HEK293T (cell line): ENCODE measurements at places on chromosomes 5 and 9.

DNA sequence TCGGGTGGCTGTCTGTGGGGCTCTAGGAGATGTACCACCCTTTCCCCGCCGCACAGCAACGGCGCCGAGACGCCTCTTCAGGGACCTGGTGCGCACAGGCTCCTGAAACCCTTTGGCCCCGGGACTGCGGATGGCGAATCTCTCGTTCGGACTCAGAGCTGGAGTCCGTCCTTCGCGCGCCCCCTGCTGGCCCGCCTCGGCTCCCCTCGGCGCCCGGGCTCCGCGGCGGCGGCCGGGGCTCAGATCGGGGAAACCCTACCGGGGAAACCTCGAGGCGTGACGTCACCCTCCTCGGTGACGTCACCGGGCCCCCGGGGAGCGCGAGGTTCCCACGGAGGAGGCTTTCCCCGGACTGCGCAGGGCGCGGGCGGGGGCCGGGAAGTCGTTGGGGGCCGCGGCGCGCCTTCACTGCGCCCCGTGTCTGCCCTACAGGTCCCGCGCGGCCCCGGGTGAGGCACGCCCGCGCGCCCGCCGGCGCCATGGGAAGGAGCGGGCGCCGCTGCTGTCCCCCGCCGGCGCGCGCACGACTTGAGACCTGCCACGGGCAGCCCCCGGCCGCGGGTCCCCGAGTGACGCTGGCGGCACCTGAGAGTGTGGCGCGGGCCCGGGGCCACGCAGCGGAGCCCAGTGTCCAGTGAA is 7.9 kb downstream of the PRR7 start:
- peak; percentile 96 for DNase-seq

- DNase-seq, result no peak
Observed at GRCh38 chr5:67806654-67807438, 408.7 kb upstream of the PIK3R1 start.

- DNase-seq, result no peak
Observed at GRCh38 chr9:31608881-31609280, 775.6 kb upstream of the ACO1 start.

DNA sequence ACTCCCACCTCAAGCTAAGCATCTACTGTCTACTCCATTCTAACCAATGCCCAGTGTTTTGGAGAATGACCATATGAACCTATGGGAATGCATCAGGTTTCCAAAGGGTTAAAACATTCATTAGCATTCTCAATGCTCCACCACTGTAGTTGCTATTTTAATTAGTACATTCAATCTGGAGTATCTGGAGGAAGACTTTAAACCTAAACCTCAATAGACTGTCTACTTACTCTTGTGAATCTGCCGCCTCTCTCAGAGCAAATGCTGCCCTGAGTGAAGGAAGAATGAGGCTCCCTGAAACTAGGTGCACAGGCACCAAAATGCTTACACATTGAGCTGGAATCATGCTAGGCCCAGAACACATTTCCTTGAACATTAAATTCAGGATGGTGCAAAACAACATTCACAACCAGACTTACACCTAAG is 2.0 kb downstream of the ENC1 start:
- DNase-seq, result no peak

GRCh38 chr5:96817506-96817905 is 9.8 kb upstream of the ERAP1 start:
- DNase-seq, result no peak

DNA sequence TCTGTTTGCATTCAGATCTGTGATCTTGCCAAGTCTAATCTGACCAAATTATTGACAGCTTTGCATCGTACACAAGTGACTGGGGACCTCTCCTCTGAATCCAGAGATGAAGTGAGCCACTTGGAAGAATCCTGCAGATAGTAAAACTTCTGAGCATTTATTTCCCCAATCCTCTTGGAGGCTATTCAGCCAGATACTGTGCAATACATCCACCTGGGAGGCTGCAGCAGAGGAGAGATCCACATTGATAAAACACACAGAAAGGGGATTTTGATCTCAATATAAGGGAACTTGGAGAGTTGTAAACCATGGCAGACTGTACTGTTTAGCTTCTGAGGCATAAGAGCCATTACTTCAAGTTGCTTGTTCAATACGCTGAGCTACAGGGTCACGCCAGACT is 654.6 kb downstream of the MTRR start:
- no peak for DNase-seq

- DNase-seq, result no peak
Observed at GRCh38 chr9:128937310-128938165, 9.9 kb downstream of the DOLK start.

GRCh38 chr5:80057921-80058320 is 22.8 kb downstream of the THBS4 start:
- DNase-seq, result no peak

DNA sequence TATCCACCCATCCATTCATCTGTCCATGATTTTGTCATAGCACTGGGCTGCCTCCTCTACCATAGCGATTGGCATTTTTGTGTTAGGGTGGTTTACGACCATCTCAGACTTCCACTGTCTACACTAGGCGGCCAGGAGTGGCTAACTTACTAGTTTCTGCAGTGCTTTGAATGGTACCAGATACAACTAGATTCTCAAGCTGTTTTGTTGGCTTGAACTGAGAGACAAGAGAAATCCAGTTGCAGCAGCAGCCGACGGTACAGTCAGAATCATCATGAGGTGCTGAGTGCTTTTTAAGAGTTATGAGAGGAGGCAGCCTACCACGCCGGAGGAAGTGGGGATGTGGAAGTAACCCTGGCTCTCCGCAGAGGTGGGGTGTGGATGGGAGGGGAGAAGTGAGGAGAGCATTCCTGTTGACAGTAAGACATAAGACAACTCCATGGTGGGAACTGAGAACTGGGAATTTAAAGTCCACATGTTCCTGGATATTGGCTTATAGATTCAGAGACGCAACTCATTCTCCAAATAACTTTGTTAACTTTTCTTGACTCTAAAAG is 27.9 kb downstream of the COL5A1 start:
- DNase-seq, result no peak

DNA sequence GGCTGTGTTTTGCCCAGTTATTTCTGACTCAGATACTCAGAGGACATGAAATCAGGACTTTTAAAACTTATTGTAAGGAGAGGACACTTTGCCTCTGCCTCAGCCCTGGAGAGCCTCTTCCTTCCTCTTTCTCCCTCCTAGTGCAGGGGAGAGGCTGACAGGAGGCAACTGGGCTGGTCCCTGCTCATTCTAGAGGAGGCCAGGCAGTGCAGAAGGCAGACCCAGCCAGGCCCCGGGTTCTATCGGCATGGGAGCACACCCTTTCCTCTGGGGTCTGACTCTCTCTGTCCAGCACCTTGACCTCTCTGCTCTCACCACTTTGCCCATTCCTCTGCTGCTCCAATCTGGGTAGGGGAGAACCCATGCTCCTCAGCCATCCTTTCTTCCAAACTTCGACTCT is 16.0 kb upstream of the SMIM32 start:
- DNase-seq, result no peak
